ENCODE measurements at places on chromosomes 5 and 9. TPM values are rescaled to one million over a fixed set of nuclear protein-coding genes. Genes with fewer than 3 reads are reported as not detected.
A peak's percentile ranks its signal among the peaks of the same experiment; 100 is the strongest.

Gene RMND5B
- 33.7 TPM for total RNA-seq

Gene NIPSNAP3A
- 18.7 TPM for total RNA-seq

Gene CDH9
- total RNA-seq: not detected

Gene PSD2
- total RNA-seq: not detected

Gene LECT2
- total RNA-seq: not detected

Gene PCDHGA6
- 6.7 TPM for total RNA-seq

DNA sequence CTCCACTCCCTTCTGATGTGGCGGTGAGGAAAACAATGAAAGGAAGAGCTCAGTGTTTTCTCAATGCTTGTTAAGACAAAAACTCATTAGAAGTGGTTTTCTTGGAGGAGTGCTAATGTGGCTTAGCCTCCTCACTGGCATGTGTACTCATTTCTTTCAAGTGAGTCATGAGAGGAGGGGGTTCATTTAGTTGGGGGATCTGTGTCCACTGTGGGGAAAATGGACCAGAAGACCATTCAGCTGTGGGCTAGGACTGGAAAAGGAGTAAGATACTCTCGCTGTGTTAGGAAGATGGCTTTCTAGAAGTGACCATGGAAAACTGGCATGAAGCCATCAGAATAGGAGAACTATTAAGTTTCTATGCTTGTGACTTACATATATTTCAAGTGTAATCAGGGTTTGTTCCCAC is 23.5 kb downstream of the KLF9 start:
- DNase-seq: no peak

DNA sequence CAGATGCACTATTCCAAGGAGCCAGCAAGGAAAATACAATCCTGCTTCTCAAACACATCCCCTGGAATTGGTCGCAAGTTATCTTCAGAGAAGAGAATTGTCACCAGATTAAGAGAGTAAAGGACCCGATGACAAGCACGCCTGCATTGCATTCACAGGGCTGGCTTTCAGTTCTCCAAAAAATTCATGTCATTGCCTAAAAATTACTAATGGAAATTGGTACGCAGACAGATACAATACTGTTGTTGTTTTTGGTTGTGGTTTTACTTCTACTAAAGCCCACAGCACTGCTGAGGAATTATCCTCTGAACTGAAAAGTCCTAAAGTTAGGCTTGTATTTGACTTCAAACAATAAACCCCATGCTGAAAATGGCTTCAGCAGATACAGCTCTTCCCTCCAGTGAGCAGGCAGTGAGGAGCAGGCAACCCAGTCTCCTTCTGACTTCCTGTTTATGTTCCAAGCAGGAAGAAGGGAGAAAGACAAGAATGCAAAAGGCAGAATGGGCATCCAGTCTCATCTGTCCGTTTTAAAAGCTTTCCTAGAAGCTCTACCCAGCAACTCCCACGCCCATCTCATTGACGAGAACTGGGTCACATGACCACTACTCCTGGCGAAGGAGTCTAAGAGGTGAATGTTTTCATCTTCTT is 80.6 kb upstream of the ZNF366 start:
- DNase-seq: no peak

DNA sequence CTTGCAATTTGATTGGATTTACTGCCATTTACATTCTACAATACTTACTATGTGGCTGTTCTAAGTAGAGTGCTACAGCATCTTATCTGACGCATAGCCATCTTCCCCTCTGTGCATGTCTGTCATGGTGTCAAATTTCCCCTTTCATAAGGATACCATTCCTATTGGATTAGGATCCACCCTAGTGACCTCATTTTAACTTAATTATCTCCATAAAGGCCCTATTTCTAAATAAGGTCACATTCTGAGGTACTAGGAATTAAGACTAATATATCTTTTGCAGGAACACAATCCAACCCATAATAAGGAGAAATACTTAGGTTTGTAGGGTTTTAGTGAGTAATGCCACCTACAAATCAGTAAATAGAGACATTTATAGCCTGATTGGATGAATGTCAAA is 268.0 kb downstream of the ADAMTSL1 start:
- DNase-seq: no peak

DNA sequence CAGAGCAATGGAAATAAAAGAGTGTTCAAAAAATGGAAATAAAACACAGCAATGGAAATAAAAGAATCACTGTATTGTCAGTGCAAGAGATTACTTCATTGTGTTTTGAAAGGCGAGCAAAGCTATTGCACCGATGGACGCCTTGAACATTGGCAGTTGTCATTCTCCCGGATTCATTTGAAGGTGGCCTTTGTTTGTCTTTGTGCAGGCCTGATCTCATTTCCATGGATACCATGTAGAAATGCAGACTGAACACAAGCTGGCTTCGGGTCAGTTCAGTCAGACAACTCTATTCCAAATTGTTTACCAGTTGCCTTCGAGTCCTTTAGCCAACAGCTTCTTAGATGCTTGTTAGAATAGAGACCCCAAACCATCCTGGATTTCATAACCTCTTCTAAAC is 8.3 kb downstream of the ITGA2 start:
- DNase-seq: no peak

DNA sequence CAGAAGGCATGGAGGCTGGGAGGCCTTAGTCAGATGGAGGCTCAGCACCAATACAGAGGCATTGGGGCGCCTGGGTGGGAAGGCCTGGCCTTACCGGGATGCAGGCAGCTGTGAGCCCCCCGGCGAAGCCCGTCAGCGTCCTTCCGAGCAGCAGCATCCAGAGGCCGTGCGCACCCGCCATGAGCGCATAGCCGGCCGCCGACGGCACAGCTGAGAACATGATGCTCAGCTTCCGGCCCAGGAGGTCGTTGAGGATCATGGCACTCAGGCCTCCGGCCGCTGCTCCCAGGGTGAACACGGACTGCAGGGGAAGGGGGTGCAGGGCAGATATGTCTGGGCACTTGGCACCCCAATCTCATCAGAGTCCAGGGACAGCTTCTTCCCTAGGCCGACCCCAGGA is 2.0 kb downstream of the SLC2A6 start:
- DNase-seq: peak; percentile 42

GRCh38 chr5:173495225-173495904 is 121.1 kb downstream of the BOD1 start:
- peak; percentile 57 for DNase-seq

DNA sequence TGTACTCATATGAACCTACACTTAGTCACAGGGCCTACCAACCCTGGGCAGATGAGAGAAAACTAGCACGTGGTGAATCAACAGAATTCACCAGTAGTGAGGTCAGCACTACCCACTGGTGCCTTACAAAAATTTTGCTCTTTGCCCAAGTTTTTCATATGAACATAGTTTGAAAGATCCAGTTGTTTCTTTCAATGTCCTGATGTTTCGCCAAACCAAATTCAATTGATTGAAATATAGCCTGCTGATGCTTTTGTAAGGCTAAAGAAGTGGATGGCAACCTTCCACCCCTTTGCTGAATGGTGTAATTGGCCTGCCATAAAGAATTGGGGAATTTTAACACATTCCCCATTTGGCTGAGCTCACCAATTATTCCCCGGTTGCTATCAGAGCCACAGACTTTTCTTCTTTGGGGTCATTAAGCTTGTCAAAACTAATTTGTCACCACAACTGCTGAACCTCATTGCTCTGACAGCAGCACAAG is 339.2 kb downstream of the GLIS3 start:
- no peak for DNase-seq

DNA sequence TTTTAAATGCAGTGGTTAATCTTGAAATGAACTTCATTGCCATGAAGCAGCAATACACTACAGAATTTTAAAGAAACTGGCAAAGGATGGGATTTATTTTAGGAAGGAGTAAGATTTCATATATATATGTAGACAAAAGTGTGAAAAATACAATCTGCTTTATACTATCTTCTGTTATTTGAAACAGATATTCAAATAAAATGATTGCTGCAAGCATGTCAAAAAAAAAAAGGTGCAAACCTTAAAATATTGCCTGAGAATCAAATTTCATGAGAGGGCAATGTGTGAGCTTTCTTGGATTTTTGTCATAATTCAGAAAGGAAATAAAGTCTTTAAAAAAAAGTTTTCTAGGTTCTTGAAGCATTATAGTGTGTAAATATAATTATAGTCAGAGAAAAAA is 705.0 kb upstream of the CDH10 start:
- DNase-seq: no peak

- no peak for DNase-seq
Observed at GRCh38 chr9:101354765-101355708, 29.8 kb downstream of the BAAT start.

- no peak for DNase-seq
Observed at GRCh38 chr9:21075484-21075883, 2.3 kb downstream of the IFNB1 start.

DNA sequence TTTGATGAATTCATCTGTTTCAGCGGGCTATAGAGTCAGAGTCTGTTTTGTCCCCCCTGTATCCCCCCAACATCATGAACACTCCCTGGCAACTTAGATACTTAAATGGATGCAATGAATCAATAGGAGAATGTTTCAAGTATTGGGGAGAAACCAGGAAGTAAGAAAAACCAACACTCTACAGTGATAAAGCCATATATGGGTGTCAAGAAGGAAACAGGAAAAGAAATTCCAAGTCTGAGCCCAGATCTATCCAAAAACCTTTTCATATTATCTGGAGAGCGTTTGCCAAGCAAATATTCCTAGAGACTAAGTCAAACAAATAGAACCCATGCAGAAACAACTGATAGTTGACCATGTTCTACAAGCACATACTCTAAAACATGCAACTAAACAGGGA is 2.3 kb upstream of the GNAQ start:
- no peak for DNase-seq

- DNase-seq: no peak
Observed at GRCh38 chr5:31770132-31770720, 131.3 kb downstream of the PDZD2 start.

DNA sequence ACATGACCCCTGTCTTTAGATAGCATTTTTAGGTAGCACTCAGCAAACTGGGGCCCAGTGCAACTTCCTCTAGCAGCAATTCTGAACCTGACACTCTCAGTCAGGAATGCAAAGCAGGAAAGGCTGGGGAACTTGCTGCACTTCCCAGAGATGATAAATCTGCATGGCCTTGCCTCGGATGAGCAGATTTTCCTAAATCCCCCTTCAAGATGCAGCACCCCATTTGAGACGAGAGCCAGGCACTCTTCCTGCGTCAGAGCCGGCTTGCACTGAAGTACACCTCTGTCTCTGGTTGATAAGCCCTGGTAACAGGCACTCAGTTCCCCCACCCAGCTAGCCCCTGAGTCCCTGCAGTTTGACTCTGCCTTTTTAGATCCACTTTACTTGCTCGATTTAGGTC is 296.7 kb upstream of the PANK3 start:
- DNase-seq: no peak

- no peak for DNase-seq
Observed at GRCh38 chr9:69158471-69158870, 15.6 kb upstream of the TJP2 start.

DNA sequence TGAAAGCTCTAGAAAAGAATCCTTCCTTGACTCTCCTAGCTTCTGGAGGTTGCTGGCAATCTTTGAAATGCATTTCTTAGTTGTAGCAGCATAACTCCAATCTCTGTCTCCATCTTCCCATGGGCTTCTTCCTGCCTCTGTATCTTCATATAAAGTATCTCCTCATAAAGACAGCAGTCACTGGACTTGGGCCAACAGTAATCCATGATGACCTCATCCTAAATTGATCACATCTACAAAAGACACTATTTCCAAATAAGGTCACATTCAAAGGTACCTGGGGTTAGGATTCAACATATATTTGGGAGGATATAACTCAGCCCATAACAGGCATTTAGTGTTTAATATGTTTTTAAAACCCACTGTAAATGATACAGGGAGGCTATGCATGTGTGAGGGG is 123.3 kb downstream of the MLLT3 start:
- DNase-seq: no peak

DNA sequence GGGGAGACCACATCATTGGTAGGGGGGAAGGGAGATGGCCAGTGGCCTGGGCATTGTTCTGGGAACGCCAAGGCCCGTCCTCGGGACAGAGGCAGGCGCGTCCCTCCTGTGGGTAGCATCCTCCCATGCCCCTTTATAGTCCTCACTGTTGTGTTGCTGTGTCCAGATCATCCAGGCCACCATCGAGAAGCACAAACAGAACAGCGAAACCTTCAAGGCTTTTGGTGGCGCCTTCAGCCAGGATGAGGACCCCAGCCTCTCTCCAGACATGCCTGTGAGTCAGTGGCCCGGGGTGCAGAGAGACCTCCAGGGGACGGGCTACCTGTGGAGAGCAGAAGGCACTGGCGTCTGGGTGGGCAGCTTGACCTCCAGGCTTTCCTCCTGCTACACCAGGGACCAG is 38.4 kb upstream of the SUSD3 start:
- DNase-seq: peak; percentile 13

GRCh38 chr5:27944471-27944870 is 906.1 kb upstream of the CDH9 start:
- no peak for DNase-seq

GRCh38 chr5:41903382-41903891 is 707 bp upstream of the RIMOC1 start:
- no peak for DNase-seq

DNA sequence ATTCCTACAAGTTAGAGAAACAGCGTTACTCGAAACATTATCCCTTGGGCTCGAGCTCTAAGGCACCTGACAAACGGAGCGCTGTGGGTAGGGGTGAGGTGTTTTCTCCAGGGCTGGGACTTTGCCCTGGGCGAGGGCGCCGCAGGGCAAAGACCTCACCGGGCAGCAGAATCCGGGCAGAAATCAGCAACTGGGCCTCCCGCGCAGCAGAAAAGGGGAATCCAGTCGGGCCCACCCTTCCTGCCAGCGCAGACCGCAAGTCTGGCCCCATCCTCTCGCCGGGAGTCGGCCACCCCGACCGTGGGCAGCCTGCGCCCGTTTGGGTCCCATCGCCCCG is 430 bp upstream of the MSH3 start:
- DNase-seq: peak; percentile 46

DNA sequence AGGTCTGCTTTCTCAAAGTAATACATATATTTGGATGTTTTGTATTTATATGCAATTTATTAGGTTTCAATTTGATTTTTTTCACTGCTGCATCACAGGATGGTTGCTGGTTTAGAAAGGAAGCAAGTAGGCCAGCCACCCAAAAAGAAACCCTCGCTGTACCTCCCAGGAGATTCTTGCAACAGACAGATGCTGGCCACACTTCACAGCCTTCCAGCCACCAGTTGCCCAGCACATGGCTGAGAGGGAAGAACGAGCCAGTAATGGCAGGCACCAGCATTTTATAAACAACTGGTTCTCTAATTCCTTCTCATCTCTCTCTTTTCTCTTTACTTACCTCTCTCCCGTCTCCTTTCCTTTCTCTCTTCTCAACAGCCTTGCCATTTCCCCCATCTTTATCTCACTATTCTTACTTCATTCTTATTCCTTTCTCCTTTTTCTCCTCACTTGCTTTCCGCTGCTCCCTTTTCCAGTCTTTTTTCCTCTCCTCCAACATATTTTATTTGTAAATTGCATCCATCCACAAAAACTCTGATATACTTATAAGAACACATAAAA is 38.9 kb downstream of the EFNA5 start:
- DNase-seq: no peak

DNA sequence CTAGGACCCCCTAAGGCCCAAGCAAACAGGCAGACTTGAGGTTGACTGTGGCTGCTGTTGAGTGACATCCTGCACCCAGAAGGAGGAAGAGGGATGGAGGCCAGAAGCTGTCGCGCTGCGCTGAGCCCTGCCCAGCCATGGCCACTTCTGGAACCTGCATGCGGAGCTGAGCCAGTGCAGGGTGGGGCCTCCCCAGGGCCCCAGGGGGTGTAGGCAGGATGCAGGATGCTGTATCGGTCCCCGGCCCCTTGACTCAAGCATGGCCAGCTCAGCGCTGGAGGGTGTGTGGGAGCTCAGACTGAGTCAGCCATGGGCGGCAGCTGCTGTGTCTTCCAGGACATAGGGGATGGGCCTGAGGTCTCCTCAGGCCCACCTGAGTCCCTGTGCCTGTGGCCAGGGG is 26.9 kb downstream of the GLT6D1 start:
- DNase-seq: no peak

GRCh38 chr9:115046824-115047223 is 71.1 kb downstream of the TNC start:
- no peak for DNase-seq
